ENCODE measurements at places on chromosomes 12 and 14. TPM values are rescaled to one million over a fixed set of nuclear protein-coding genes. Genes with fewer than 3 reads are reported as not detected.
A peak's percentile ranks its signal among the peaks of the same experiment; 100 is the strongest.

DNA sequence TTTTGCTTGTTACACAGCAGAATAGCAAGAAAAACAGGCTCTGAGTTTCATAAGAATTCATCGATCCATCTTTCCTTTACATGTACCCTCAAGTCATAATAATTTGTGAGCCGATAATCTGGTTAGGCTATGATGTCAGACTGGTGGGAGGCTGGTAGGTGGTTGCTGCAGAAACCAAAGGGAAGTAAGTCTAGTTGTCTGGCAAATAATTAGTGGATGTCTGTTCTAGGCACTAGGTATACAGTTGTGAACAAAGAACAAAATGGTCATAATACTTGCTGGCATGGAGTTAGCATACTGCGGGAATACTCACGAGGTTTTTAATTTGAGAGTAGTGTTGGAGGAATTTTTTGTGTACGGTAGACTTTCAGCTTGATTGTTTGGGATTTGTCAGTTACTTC lies 8.8 kb downstream of the SUSD6 start:
- DNase-seq: no peak

DNA sequence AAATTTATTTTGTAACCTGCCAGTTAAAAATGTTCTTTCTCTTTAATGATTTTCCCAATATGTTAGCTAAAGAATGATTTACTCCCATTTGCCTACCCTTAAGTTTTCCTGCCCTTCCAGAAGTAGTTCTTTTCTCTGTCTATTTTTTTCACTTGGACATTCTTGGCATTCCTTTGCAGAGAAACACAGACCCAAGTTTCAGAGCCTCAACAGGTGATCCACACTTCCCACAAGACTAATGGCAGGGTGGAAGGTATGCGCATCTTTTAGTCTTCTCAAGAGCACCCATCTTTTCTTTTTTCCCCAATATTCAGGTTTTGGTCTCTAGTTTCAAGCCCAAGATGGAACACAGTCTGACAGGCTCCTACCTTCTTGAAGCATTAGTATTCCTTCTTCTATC lies 420.7 kb downstream of the ADAMTS20 start:
- DNase-seq: no peak

GRCh38 chr12:116459011-116459875 lies 99.9 kb upstream of the MAP1LC3B2 start:
- no peak for DNase-seq

The RNASE7 gene
- 0.16 TPM for total RNA-seq

DNA sequence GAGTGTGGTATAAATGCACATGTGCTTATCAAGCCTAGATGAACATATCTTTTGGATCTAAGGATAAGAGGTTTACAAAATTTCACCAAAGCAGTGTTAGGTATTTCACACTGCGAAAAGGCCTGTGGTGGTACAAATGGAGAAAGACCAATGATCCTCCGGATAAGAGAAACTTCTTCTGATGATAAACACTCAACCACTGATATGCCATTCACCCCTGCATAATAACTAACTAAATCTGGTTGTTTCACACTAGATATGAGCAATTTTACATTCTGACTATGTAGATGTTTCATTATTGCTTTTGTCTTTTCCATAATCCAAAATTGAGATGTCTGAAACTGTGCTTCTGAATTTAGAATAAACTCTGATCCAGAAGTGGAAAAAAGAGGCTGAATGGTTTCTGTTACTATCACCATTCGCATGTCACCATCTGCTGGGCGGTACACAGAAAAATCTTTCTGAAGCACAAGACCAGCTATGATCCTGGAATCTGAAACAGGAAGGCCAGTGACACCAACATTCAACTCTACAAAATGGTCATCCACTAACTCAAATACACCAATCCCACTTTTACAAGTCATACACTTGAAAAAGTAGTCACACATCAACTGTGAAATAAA lies 1.3 kb downstream of the BBS10 start:
- peak; percentile 76 for DNase-seq

DNA sequence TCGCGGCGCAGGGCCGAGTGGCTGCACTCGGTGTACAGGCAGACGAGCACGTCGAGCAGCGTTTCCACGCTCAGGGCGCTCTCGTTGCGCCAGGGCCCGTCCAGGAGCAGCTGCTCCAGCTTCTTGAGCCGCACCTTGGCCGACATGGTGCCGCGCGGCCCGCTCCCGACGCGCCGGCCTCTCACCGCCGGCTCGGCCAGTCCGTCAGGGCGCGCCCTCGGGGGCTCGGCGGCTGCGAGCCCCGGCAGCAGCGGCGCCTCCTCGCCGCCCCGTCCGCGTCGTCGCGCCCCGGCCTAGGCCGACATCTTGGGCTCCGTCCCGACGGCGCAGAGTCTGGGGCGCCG lies 349 bp downstream of the CDC42BPB start:
- peak; percentile 24 for DNase-seq

DNA sequence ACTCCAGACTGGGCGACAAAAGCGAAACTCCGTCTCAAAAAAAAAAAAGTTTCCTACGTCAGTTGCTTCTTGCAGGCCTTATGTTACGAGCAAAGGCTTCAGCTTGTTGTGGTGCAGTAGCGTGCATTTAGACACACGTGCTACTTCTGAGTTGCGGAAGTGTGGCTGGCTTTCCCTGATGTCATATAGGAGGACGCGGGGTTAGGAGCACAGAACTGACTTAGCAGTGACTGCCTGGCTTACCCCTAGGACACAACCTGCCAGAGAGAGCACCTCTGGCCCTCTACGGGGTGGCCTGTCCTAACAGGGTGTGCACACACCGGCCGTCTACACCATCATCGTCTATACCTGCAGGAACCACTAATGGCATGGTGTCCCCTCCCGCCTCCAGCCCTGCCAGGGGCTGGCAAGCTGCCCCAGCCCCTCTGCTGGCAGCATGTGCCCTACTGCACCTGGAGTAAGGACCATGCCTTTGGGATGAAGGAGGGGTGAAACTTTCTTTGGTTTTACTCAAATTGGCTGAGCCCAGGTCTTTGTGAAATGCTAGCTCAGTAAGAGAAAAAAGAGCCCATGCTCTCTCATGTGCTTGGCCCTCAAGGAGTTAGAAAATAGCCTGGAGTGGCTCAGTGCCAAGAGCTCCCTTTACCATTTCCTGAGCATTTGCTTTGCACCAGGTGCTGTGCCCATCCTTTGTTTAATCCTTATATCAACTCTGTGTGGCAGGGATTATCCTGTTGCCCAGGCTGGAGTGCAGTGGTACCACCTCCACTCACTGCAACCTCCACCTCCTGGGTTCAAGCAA lies 1.7 kb upstream of the GPR68 start:
- DNase-seq: no peak

DNA sequence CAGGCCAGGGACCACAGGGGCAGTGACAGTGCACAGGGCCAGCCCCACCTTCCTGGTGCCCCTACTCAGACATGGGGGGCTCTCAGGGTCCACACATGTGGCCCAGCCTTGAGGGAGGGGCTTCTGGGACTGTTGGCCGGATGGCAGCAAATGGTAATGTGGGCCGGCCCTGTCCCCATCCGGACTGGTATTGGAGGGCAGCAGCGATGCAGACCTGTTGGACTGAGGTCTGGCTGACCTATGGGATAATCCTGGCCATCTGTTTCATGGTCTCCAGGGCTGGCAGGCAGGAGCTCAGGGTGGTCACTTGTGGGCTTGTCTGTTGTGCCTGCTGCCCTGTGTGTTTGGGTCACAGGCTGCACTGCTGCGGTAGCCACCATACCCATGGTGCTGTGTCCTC lies 387.5 kb downstream of the TMEM121 start:
- DNase-seq: no peak

- no peak for DNase-seq
Measured at GRCh38 chr12:41212625-41213024, 24.5 kb downstream of the PDZRN4 start.
